ENCODE measurements at places on chromosomes 5 and 9. TPM values are rescaled to one million over a fixed set of nuclear protein-coding genes. Genes with fewer than 3 reads are reported as not detected.

DNA sequence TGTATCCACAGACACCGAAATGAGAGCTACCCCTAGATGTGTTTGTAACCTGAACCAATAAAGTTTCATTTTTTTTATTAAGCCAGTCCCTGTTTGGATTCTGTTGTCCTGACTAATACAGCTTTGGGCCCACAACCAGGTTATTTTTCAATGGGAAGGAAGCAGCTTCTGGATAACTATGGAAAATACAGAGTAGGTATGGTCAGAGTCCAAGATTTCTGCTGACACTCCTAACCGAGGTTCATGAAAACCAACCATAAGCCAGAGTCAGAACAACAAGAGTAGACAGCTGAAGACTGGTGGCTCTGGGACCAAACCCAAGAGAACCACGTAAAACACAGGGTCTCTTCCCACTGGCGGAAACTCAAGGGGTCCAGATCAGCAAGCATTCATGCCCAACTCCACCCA, 10.8 kb downstream of the KLF9 start:
- no peak for DNase-seq

LRRC19 gene
- 0.72 TPM for polyA plus RNA-seq

DNA sequence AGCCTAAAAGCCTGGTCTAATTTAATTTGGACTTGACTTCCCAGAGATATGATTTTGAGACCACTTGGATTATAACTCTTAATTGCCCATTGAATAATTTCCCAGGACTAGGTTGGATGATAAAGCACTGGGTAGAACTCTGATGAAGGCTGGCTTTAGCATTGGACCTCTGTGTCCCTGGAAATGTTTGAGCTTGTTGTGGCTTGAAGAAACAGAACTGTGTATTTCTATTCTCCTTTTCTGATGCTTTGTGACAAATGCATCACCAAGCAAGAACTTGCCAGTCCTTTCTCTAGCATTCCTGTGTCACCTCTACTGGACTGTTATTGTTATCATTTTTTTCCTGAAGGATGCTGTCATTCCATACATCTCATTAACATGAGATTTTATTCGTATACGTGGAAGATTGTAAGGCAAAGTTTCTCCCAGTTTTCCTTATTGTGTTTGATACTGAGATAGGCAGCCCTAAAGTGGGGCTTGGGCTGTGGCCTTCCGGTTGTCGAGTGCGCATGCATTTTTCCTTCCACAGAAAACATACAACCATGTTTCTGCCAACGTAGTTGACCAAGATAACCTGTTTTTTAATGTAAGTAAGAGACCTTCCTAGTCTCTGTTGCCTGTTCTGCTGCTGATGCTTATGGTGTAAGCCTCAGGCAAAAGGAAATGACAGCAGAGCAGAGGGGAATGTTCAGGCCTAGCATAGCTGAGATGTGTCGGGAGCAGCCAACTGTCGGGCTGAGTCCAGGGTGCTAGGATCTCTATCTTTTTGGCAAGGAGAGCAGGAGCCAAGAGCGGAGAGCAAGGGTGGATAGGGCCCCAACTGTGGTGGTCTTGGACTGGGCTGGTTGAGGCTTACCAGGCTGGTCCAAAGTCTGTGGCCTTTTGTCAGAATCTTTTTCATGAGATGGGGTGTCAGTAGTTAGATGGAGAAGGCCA, 2.3 kb downstream of the NTRK2 start:
- no peak for DNase-seq

SLC38A9 gene
- 28.9 TPM for polyA plus RNA-seq

DNA sequence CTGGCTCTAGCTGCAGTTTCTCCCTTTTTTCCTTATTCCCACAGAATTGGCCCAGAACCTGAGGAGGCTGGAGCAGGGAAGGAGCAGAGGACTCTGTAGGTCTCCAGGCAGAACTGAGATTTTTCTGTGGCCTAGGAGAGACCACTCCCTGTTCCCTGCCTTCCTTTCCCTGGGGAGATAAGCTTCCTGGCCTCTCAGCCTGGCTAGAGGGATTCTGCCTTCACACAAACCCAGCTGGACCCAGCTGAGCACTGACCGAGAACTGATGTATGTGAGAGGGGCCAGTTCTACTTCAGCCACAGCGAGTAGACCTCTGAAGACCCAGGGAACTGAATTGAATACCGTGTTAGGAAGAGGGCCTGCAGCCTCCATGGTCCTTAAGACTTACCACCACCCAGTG, 48.0 kb downstream of the RUSC2 start:
- no peak for DNase-seq

CBY3 gene
- polyA plus RNA-seq: 0.71 TPM

GCNT4 gene
- 1.0 TPM for polyA plus RNA-seq

CDKN2B-AS1 gene
- 0.18 TPM for polyA plus RNA-seq

CD14 gene
- 21.0 TPM for polyA plus RNA-seq

Measured in left lung (tissue), 14 donors.